Chondrocyte (in vitro differentiated cells): ENCODE measurements at places on chromosomes 6 and 20. TPM values are rescaled to one million over a fixed set of nuclear protein-coding genes. Genes with fewer than 3 reads are reported as not detected.

GRCh38 chr20:63568170-63568981, 5.7 kb downstream of the HELZ2 start:
- H3K4me1 ChIP-seq: no peaks in the 10 kb centered on the region
- DNase-seq: no peak
- no peaks in the 10 kb centered on the region for H3K27me3 ChIP-seq
- no peak overlapping the region for H3K4me3 ChIP-seq
- no peaks in the 10 kb centered on the region for H3K36me3 ChIP-seq
- no peak overlapping the region for H3K27ac ChIP-seq

DNA sequence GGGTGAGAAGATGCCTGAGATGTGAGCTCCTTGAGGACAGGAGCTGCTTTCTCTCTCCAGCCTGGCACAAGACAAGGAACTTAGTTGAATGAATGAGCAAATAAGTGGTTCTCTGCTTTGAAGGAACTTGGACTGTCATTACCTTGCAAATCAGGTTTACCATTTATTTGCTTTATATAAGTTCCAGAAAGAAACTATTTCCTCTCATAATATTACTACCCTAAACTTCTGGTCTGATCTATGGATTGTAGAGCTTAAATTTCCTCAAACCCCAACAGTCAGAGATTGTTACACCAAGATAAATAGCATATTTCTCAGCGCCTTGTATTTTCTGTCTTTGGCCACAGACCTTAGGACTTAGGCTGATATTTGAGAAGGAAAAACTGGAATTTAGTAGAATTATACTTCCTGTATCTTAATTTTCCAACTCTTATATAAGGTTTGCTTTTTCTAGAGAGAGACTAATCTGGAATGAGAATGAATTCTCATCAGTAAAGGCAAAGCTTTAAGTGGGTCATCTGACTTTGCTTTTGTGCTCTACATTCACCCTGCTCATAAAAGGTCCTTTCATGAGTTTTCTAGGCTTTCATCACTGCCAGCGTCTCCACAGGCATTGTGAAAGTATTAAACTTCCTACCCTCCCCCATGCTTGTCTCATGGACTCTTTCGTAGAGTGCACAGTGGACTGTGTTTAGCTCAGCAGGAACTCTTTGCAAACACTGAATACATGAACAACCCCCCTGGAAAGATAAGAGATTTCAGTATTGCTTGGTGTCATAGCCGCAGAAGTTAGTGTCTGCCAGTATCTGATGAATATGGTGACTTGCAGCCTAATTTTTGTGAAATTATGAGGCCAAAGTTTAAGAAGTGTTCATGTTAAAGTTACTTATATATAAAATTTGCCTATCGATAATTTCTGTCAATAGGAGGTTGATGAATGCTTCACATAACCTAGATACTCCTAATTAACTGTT, 74.0 kb downstream of the PTPRA start:
- H3K36me3 ChIP-seq: peaks cover 10% of the 10 kb centered on the region
- H3K4me3 ChIP-seq: peak overlapping the region; percentile 23
- no peak for DNase-seq
- peak overlapping the region; percentile 65 for H3K27ac ChIP-seq
- peaks cover 23% of the 10 kb centered on the region for H3K4me1 ChIP-seq

GRCh38 chr20:61722146-61722678, 343.5 kb downstream of the TAF4 start:
- H3K36me3 ChIP-seq: no peaks in the 10 kb centered on the region
- H3K27ac ChIP-seq: no peak overlapping the region
- H3K27me3 ChIP-seq: peaks cover 3% of the 10 kb centered on the region
- DNase-seq: no peak
- no peak overlapping the region for H3K4me3 ChIP-seq

DNA sequence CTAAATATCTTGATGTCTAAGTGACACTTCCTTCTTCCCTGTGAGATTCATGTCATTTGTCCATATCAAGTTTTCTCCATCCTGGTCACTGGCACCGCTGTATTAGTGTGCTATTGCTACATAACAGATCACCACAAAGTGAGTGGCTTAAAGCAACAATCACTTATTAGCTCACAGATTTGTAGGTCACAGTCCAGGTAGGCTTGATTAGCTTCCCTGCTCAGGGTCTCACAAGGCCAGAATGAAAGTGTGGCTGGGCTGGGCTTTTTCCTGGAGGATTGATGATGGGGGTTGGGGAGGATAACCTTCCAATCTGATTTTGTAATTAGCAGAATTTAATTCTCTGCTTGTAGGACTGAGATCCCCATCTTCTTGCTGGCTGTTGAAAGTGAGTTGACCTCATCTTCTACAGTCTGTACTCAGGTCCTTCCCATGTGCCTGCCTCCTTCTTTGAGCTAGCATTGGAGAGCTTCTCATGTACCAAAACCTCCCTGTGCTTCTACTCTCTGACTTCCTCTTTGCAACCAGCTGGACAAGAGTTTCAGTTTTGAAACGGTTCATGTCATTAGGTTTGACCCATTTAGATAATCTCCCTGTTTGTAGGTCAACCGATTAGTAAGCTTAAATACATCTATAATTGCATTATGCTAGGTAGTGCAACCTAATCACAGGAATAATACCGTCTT, 152.4 kb upstream of the MAN1A1 start:
- H3K27ac ChIP-seq: no peak overlapping the region
- no peak for DNase-seq
- no peak overlapping the region for H3K4me3 ChIP-seq
- H3K27me3 ChIP-seq: peaks cover 15% of the 10 kb centered on the region
- H3K36me3 ChIP-seq: no peaks in the 10 kb centered on the region
- no peaks in the 10 kb centered on the region for H3K4me1 ChIP-seq

GRCh38 chr6:16388488-16388887, 150.1 kb downstream of the GMPR start:
- H3K4me1 ChIP-seq: peaks cover 41% of the 10 kb centered on the region
- H3K27me3 ChIP-seq: no peaks in the 10 kb centered on the region
- no peak overlapping the region for H3K4me3 ChIP-seq

DNA sequence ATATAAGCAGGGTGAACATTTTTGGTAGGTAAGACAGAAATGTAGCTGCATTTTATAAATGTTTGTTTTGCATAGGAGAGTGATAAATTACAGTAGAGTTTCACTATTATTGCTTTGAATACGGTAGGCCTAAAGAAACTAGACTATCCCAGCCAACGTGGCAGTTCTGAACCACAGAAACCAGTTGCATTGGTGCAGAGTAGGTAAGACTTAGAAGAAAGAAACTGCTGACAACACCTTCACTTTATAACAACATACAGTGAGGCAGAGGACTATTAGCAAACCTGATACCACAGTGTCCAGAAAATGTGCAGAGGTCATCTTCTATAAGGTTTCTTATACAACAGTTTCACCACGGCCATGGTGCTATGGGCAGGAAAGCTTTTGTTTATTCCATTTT, 566.1 kb downstream of the KIF16B start:
- H3K4me1 ChIP-seq: no peaks in the 10 kb centered on the region
- no peaks in the 10 kb centered on the region for H3K36me3 ChIP-seq
- no peak overlapping the region for H3K4me3 ChIP-seq
- no peak for DNase-seq

DNA sequence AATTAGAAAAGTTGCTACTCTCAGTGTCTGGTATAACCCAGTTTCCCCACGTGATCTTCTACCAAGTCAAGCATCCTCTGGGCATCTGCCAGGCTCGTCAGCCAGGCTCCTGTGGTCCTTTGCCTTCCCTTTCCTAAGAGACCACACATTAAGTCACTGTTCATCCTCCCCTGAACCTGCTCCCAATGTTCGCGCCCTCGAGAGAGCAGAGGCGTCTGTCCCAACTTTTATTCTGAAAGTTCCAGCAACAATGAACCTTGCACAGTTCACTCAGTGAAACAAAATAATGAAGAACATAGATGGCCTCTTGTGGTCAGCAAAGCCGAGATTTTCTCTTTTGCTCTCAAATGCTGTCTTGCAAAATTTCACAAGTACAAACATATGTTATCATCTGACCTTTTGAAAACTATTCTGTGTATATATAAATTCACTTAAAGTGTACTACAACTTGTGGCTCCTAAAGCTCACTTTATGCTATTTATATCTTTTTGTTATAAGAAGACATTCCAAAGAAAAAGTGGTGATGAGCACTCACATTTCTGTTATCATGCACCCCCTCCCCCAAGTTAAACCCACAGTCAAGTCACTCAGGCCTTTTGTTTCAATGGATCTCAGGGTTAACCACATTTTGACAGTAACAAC, 39.2 kb upstream of the NHSL1 start:
- no peak overlapping the region for H3K4me3 ChIP-seq
- peaks cover 77% of the 10 kb centered on the region for H3K4me1 ChIP-seq
- H3K27me3 ChIP-seq: no peaks in the 10 kb centered on the region
- H3K36me3 ChIP-seq: no peaks in the 10 kb centered on the region
- H3K27ac ChIP-seq: peak overlapping the region; percentile 88

DNA sequence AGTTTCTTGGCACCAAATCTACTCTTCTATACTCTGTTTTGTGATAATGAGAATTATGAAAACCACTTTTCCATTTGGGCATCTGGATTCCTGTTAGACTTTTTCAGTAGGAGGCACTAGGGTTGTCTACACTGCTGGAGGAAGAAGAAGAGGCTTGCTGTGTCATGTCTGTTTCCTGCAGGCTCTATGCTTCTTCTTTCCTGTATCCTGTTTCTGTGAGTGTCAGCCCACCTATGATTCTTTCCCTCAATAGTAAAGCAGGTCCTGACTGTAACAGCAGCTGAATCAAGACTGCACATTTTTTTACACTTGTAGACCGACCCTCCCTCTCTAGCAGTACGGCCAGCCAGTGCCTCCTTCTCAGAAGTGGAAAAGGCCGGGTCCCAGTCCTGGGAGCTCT, 603.9 kb downstream of the HDGFL1 start:
- DNase-seq: no peak
- H3K4me1 ChIP-seq: peaks cover 22% of the 10 kb centered on the region
- no peaks in the 10 kb centered on the region for H3K27me3 ChIP-seq

DNA sequence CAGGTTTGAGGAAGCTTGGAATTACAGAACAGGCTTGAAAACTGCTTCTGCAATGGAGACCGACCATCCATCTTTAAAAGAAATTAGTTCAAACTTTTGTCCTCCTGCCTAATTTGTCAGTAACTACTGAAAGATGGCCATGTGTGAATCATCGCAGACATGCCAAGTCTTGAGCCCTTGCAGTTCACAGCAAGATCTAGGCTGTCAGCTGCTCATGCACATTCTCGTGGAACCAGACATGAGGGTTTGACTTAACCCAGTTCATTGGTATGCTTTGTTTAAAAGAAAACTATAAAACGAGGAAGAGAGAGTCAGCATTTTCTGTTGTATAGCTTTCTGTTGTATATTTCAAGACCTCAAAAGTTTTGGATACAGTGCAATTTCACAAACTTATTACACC, 74.0 kb upstream of the SAMD5 start:
- H3K27me3 ChIP-seq: no peaks in the 10 kb centered on the region
- H3K4me1 ChIP-seq: peaks cover 30% of the 10 kb centered on the region
- no peak overlapping the region for H3K4me3 ChIP-seq
- peak overlapping the region; percentile 89 for H3K27ac ChIP-seq
- H3K36me3 ChIP-seq: no peaks in the 10 kb centered on the region

- H3K27me3 ChIP-seq: peaks cover 13% of the 10 kb centered on the region
- no peak overlapping the region for H3K27ac ChIP-seq
- no peaks in the 10 kb centered on the region for H3K4me1 ChIP-seq
- no peak for DNase-seq
- no peak overlapping the region for H3K4me3 ChIP-seq
- H3K36me3 ChIP-seq: no peaks in the 10 kb centered on the region
These were observed 63.6 kb upstream of the GATA5 start for GRCh38 chr20:62539198-62540045.

DNA sequence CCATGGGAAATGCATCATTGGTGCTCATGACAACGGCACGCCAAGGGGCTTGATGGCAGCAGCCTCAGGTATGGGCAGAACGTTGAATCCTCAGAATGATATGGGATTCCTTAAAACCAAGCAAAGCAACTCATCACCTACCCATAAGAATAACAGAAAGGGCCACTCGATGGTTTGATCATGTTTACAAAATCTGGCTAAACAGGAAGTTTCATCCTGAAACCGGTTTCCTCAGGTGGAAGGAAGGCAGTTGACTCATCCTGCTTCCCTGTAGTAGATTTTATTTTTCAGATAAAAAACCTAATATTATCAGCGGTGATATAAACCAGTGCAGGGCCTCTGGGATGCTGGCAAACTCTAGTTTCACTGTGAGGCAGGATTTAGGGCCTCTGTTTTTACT, 136.9 kb upstream of the AGPAT4 start:
- H3K4me1 ChIP-seq: peaks cover 37% of the 10 kb centered on the region
- H3K36me3 ChIP-seq: no peaks in the 10 kb centered on the region
- no peaks in the 10 kb centered on the region for H3K27me3 ChIP-seq
- DNase-seq: no peak

DNA sequence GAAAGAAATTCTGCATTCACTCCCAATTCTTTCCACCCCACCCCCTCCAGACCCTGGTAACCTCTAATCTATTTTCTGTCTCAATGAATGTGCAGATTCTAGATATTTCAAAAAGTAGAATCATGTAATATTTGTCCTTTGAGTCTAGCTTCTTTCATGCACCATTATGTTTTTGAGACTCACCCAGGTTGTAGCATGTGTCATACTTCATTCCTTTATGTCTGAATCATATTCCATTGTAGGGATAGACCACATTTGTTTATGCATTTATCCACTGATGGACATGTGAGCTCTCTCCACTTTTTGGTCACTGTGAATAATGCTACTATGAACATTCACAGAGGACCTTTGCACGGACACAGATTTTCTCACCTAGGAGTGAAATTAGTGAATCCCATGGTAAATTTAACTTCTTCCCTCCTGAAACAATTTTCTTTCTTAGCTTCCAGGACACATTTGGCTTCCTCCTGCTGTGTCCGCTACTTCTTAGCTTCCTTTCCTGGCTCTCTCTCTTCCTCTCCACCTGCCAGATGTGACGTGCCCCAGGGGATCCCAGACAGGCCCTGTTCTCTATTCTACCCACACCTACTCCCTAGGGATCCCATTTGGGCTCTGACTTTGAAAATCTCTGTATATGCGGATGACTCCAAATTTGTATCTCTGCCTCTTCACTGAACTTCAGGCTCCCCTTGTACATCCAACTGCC, 24.1 kb upstream of the ARFGEF2 start:
- H3K36me3 ChIP-seq: peaks cover 1% of the 10 kb centered on the region
- H3K27me3 ChIP-seq: peaks cover 15% of the 10 kb centered on the region
- peak; percentile 19 for DNase-seq

- H3K4me1 ChIP-seq: peaks cover 15% of the 10 kb centered on the region
- no peaks in the 10 kb centered on the region for H3K27me3 ChIP-seq
- DNase-seq: no peak
- H3K36me3 ChIP-seq: peaks cover 7% of the 10 kb centered on the region
- no peak overlapping the region for H3K27ac ChIP-seq
These were observed 101.1 kb upstream of the CLDN20 start for GRCh38 chr6:155162682-155163081.

- peaks cover 31% of the 10 kb centered on the region for H3K27me3 ChIP-seq
- no peak overlapping the region for H3K4me3 ChIP-seq
- H3K4me1 ChIP-seq: no peaks in the 10 kb centered on the region
- DNase-seq: no peak
These were observed 12.4 kb upstream of the HLA-G start for GRCh38 chr6:29815118-29815750.

GRCh38 chr6:5759571-5759970, 247.2 kb downstream of the NRN1 start:
- peaks cover 8% of the 10 kb centered on the region for H3K36me3 ChIP-seq
- DNase-seq: no peak
- H3K4me1 ChIP-seq: peaks cover 37% of the 10 kb centered on the region
- H3K27ac ChIP-seq: no peak overlapping the region
- no peaks in the 10 kb centered on the region for H3K27me3 ChIP-seq
- H3K4me3 ChIP-seq: no peak overlapping the region

The SAYSD1 gene
- total RNA-seq: 12.3 to 13.9 TPM (median 13.6 TPM) in 3 replicates

The AKAP12 gene
- 75.5 to 184 TPM (median 176 TPM) in 3 replicates for total RNA-seq

The SCRT2 gene
- not detected in 3 replicates for total RNA-seq

The SEMG1 gene
- not detected in 3 replicates for total RNA-seq

The TNF gene
- not detected in 3 replicates for total RNA-seq

The KHDC1 gene
- 4.0 to 4.5 TPM (median 4.3 TPM) in 3 replicates for total RNA-seq

The CNR1 gene
- total RNA-seq: not detected in 3 replicates

The CDH26 gene
- not detected in 3 replicates for total RNA-seq

The CBLN4 gene
- not detected in 3 replicates for total RNA-seq

The B4GALT5 gene
- 54.2 to 56.1 TPM (median 55.0 TPM) in 3 replicates for total RNA-seq

The FOXC1 gene
- 84.2 to 125 TPM (median 84.4 TPM) in 3 replicates for total RNA-seq

The CAP2 gene
- total RNA-seq: 76.6 to 90.4 TPM (median 86.1 TPM) in 3 replicates
